Bone marrow (tissue), 2 donors: ENCODE measurements at places on chromosomes 6 and 20.

DNA sequence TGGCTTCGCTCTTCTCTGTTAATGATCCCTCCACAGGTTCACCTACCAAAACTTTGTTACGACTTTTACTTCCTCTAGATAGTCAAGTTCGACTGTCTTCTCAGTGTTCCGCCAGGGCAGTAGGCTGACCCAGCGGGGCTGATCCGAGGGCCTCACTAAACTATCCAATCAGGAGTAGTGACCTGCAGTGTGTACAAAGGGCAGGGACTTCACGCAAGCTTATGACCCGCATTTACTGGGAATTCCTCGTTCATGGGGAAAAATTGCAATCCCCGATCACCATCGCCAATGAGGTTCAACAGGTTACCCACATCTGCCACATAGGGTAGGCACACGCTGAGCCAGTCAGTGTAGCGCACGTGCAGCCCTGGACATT, 771.4 kb upstream of the DEFB115 start:
- no peak for DNase-seq

- no peak for DNase-seq
Observed at GRCh38 chr6:70258483-70258882, 44.4 kb downstream of the COL9A1 start.

GRCh38 chr6:140744659-140745320, 1370.3 kb upstream of the CITED2 start:
- no peak for DNase-seq

DNA sequence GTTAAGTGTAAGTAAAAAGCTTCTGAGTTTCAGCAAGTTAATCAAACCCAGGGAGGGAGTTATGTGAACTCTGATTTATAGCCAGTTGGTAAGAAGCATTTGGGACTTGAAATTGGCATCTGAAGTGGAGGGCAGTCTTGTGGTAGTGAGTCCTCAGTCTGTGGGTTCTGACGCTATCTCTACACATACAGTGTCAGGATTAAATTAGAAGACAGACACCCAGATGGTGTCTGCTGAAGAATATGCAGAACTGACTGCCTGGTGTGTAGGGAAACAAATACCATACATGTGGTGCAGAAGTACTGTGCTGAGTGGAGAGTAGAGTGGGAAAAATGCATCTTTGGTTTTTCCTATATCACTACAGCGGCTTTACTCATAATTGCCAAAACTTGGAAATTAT, 43.5 kb upstream of the PLN start:
- no peak for DNase-seq

GRCh38 chr6:138539876-138540275, 40.6 kb upstream of the NHSL1 start:
- DNase-seq = no peak

- DNase-seq = no peak
Observed at GRCh38 chr6:134903448-134903847, 46.5 kb downstream of the ALDH8A1 start.

GRCh38 chr6:70164556-70164955, 138.3 kb downstream of the COL9A1 start:
- no peak for DNase-seq

DNA sequence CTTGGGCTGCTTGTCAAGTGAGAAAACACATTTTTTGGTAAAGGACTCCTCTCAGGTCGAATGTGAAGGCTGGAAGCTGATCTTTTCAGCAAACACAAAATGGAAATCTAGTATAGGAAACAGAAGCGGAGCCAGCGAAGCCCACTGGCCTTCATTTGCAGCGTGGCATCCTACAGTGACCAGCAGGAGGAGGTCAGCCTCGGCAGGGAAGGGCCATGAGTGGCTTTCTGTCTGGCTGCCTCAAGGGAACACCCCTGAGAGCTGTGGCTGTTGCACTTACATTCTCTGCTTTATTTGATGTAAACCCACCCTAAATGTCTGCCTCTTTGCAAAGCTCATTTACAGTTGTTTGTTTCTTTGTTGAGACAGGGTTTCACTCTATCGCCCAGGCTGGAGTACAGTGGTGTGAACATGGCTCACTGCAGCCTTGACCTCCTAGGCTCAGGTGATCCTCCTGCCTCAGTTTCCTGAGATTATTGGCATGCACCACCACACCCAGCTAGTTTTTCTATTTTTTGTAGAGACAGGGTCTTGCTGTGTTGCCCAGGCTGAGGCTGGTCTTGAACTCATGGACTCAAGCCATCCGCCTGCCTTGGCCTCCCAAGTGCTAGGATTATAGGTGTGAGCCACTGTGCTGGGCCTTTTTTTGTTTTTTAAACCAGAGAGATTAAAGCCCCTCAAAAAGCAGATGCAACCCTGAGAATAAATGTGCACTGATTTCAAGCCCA, 322.0 kb upstream of the SOX4 start:
- no peak for DNase-seq

- DNase-seq = no peak
Observed at GRCh38 chr6:47156196-47156595, 114.1 kb upstream of the ADGRF1 start.

- DNase-seq = no peak
Observed at GRCh38 chr20:49045440-49046086, 549 bp upstream of the CSE1L start.

GRCh38 chr6:44162876-44163625, 4.4 kb downstream of the CAPN11 start:
- no peak for DNase-seq

GRCh38 chr6:111597291-111598086, 8.2 kb downstream of the TRAF3IP2 start:
- DNase-seq = no peak

- DNase-seq = no peak
Observed at GRCh38 chr6:78538002-78538401, 329.3 kb upstream of the IRAK1BP1 start.

DNA sequence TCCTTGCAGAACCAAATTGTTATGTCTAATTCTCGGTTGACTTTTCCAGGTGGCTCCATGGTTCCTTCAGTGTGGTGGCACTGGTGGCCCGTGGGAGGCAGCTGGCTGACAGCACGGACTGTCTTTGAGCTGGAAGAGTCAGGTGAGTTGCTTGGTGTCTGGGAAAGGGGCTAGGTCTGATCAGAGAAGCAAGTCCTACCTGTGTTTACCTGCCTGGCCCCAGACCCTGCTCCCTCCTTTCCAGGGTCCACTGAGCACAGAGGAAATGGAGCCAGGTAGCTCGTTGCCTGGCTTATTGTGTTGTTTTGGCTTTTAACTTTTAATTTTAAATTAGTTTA, 111.8 kb downstream of the BANF2 start:
- no peak for DNase-seq

DNA sequence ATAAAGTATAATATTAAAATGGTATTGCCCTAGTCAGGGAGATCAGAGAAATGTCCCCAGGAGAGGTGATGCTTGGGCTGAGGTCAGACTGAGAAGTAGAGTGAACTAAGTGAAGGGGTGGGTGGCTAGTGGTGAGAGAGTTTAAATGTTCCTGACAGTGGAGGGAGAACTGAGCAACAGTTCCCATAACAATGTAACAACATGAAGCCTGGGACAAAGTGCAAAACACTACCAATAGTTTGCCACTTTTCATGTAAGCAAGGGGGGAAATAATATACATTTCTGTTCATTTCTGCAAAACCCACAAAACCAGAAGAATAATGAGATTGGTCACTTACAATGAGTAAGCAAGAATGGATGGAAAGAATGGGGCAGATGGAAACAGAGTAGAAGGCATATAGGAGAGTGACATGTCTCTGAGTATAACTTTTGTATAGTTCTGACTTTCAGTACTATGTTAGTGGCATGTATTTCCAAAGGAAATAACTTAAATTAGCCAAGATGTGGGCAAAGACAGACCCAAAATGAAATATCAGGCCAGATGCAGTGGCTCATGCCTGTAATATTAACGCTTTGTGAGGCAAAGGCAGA, 13.3 kb upstream of the FAXC start:
- DNase-seq = no peak

DNA sequence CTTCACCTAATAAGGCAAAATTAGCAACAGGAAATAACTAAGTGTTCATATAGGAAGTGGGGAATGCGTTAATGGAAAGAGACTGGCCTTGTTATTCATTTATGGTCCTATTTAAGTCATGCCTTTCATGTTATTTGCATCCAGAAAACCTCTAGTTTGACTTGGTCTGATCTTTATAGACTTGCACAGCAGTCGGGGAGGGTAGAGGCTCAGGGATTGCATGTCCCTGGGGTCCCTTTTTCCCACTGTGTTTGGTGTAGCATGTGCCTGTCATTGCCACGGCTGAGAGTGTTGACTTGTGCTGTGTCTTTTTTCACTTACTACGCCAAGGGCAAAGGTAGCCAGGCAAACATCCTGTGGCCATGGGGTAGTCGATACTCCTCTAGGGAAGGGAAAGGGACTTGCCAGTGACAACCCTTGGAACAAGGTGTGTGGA, 105.4 kb upstream of the RIN2 start:
- no peak for DNase-seq

GRCh38 chr6:141658696-141659095, 474.0 kb upstream of the GJE1 start:
- no peak for DNase-seq

- DNase-seq = no peak
Observed at GRCh38 chr6:170280689-170281045, 10.2 kb downstream of the DLL1 start.

- DNase-seq = no peak
Observed at GRCh38 chr20:35463455-35464300, 8.3 kb downstream of the CEP250 start.

DNA sequence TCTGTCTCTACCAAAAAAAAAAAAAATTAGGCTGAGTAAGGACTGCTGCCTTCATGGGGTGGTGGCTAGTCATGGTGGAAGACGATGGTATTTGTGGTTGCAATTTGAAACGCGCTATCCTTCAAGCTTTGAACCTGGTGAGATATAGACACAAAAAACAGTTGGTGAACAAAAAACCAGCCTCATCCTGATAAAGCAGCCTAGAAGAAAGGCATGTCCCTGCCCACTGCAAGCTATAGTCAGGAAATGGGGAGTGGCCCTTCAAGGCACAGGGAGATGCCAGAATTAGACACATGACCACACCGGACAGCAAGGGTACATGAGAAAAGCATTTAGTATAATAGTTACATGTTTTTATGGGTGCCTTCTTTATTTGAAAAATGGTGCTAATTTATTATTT, 193.6 kb downstream of the NFATC2 start:
- no peak for DNase-seq

DNA sequence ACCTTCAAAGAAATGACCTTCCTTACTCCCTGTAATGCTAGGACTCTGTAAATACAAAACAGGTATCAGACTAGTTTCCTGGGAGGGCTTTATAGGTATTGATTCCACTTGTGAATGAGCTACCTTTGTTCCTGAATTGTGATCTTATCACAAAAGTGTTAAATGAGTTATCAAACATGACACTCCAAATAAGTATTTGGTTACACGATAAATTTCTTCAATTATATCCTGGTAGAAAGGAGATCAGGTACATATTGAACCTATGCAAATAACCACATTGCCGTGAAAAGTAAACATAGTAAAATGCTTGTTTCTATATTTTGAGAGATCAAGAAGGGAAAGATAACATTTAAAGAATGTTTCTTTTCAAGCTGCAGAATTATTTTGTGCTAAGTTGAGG, 285.3 kb downstream of the HIVEP2 start:
- DNase-seq = no peak

DNA sequence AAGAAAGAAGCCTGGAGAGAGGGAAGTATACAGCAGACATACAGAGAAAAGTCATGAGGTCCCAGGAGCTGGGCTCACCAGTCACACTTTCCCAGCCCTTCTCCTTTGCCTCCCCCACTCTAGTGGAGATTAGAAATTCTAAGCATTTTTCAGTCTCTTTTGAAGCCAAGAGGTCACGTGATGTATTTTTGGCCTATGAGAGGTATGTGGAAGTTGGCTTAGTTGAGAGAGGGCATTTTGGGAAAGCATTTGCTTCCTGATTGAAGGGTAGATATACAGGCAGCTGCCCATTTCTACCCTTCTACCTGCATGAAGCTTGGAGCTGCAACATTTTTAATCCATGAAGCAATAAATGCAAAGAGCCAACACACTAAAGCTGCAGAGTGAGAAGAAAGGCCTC, 106.0 kb upstream of the TNFAIP3 start:
- DNase-seq = no peak

- no peak for DNase-seq
Observed at GRCh38 chr20:58431134-58431533, 42.1 kb downstream of the VAPB start.
